Fibroblast of pulmonary artery (primary cell): ENCODE measurements at places on chromosomes 1 and 21.

GRCh38 chr1:3443807-3444206, 10.7 kb upstream of the ARHGEF16 start:
- no peak for DNase-seq

DNA sequence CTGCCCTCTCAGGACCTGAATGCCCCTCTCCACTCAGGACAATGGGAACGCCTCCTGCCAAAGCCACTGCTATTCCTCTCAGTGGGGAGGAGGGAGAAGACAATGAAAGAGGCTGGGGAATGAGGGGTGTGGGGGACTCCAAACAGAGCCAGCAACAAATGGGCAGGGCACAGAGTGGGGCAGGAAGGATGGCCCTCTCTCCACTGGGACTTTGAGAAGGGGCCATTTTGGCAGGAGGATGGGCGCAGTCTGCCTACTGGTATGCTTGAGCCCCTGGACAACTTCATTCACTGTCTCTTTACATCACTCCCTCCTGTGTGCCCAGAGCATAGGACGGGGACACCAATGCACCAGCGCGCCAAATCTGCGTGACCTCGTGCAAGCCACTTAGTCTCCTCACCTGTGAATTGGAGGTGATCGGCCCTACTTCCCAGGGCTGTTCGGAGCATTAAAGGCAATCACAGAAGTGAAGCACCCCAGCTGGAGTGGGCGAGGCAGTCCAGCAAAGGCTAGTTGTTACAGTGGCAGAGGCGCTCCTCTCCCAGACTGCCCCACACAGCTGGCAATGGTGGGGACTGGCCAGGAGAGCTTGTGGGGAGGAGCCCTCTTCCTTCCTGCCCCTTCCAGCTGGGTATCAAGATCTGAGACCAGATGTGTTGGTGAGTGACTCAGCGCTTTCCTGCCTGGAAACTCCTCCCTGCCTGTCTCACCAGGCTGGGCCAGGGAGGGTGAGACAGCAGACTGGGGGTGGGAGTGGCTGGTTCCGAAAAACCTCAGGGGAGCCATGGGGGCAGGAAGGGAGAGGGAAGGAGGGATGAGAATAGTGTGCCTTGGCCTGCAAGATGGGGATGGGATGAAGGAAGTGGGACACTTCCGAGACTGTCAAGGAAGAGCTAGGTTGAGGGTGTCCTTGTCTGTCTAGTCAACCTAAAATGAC, 22.4 kb upstream of the SYNC start:
- DNase-seq, result peak; percentile 93

- DNase-seq, result no peak
These were observed 464.2 kb downstream of the DISC1 start for GRCh38 chr1:232090816-232091215.

DNA sequence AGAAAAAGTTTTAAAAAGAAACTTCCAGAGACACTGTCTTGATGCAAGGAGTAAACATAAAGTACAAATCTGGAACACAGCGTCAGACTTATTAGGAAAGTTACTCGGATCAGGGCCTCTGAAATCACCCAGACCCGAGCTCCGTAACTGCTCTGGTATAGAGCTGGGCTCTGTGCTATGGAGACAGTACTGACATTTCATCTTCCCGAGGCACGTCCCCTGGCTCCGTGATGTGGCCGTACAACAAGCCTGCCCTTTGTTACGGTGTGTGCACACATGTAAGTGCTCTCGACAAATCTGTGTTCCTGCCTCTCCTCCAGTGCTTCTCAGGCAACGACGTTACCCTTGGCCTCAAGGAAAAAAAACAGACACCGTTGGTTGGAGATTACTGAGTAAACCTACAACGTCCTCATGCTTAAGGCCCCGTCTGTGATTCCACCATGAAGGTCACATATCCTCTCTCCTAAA, 107.0 kb upstream of the IRF2BP2 start:
- DNase-seq, result no peak

DNA sequence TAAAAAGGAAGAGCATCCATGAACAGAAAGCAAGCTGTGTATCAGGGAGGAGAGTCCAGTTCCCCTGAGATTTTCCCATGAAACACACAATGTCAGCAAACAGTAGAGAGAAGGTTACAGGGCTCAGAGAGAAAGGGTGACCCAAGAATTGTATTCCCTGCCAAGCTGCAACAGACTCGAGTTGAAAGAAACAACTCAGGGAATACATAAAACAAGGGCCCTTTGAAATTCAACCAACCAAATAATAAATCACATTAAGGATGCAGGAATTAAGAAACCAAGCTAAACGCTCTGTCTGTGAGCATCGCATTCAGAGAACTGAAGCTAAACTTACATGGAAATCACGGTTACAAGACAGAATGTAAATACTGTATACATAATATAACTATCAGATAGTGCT, 20.2 kb downstream of the S100A16 start:
- DNase-seq, result no peak

GRCh38 chr1:155996166-155996565, 17.8 kb upstream of the ARHGEF2 start:
- DNase-seq, result no peak

DNA sequence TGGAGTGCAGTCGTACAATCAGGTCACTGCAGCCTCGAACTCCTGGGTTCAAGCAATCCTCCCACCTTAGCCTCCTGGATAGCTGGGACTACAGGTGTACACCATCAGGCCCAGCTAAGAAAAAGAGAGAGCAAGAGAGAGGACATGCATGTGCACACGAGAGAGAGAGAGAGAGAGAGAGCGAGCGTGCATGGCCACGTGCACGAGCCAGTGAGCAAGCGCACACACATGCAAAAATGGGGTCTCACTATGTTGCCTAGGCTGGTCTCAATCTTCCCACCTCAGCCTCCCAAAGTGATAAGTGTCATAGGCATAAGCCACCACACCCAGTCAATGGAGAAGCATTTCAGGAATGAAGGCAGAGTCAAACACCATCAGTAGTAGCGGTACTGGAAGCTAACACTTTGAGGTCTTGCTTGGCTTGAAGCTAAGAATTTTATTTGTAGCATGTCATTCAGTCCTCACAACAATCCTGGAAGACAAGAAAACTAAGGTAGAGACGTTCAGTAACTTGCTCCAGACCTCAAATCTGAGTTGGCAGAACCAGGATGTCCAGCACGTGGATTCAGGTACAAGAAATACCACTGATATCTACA, 14.5 kb downstream of the GNB1 start:
- no peak for DNase-seq

DNA sequence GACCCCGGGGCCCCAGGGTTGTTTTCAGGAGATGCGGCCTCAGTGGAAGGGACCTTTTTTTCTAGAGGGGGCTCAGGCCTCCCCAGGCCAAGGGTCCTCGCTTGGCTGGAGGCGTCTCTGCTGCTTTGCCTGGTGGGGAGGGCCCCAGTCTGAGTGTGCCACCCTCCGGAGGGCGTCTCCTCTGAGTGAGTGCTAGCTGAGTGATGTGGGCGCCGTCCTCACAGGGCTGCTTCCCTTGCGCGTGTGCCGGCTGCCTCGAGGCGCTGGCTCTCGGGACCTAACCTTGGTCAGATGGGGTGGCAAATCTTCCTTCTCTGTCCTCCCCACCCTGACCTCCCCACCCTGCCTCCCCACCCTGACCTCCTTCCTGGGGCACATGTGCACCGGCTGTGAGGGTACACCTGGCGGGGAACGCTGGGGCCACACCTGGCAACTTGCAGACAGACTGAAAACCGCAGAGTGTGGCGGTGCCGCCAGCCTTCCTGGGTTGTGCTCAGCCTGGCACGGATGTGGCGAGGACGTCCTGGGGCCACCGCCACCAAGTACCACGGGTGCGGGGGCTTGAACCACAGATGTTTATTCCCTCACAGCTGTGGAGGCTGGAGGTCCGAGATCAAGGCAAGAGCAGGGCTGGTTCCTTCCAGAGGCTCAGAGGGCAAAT, 93.0 kb upstream of the TTC34 start:
- DNase-seq, result no peak

DNA sequence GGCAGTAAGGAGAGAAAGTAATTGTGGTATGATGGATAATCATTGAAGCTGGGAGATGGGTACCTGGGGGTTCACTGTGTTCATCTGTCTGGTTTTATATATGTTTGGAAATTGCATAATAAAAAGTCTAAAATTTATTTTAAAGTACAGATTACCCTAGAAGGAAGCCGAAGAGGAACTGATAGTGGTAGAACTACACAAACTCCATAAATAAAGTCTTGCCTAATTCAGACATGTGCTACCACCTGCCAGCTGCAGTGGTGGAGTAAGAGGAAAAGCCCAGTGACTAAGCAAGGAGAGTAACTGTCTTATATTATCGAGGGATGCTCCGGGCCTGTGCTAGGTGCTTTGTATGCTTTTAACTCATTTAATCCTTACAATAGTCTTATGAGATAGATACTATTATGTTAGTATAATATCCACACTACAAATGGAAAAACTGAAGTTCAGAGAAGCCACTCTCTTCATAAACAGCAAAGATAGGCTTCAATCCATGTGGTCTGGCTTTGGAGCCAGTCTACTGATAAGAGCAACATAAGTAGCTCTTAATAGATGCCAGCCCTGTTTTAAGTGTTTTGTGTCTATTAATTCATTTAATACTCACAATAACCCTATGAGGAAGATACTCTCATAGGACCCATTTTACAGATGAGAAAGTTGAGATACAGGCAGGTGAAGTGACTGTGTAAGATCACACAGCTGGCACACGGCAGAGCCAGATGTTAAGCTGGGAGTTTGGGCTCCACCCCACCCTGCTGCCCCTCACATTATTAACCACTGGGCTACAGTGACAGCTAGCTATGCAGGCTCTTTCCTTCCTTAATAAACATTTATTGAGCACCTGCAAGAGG, 56.8 kb upstream of the HNRNPU start:
- DNase-seq, result peak; percentile 10

DNA sequence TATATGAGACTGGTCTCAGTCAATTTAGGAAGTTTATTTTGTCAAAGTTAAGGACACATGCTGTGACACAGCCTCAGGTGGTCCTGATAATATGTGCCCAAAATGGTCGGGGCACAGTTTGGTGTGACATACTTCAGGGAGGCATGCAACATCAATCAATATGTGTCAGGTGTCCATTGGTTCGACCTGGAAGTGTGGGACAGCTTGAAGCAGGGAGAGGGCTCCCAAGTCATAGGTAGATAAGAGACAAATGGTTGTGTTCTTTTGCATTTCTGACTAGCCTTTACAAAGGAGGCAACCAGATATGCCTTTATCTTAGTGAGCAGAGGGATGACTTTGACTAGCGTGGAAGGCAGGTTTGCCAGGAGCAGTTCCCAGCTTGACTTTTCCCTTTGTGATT, 4.5 kb upstream of the ERVH48-1 start:
- no peak for DNase-seq

DNA sequence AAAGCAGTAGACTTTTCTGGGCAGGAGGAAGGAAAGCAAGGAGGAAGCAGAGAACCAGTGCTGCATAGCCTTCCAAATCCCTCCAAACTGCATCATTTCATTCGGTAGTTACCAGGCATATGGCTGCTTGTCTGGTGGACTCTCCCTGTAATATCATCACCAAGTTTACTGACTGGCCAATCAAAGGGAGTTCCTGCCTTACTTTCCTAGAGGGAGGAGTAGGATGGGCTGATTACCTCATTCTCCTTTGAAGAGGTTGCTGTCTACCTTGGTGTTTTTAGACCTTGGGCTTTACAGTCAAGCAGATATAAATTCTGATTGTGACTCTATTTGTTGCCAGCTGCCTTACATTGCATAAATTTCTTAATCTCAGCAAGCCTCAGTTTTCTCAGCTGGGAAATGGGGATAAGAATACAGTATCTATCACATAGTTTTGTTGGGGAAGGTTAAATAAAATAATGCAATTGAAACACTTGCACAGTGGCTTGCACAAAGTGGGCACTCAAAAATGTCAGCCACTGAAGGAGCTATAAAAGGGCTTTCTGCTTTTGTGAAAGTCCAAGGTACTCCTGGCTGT, 297.3 kb upstream of the PROX1 start:
- DNase-seq, result no peak

DNA sequence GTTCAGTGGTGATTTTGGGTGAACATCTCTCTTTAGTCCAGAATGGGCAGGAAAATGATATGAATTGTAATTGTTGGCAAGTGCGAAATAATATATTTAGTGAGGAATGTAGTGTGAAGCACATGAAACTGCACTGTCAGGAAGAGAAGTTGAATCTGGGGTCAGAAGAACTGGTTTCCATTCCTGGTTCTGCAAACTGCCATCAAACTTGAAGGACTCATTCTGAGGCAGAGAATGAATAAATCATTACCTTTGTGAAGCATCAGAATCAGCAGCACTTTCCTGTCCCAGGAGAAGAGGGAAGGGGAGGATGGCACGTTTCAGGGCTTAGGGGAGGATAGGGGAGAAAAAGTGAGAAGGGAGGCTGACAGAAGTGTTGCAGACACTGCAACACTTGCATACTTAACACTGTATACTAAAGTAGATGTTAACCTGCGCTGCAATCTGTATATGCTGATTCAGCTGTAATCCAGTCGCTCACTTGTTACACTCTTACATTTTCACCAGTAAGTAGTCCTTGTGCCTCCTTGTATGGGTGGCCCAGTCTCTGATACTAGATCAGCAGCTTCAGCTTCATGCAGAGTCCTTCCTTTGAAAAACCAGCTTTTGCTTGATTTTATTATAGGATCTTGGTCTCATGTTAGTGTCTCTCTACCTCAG, 10.5 kb upstream of the RPTN start:
- DNase-seq, result no peak

- no peak for DNase-seq
These were observed 290.0 kb upstream of the KAZN start for GRCh38 chr1:14308460-14308859.

GRCh38 chr1:84573967-84574842, at the start of gene CTBS:
Gene CTBS, minus strand, starts transcription at chr1:84574440. Its CDS starts 25 bp downstream, at chr1:84574415.
- DNase-seq, result peak; percentile 87

GRCh38 chr1:156750711-156751450, 594 bp downstream of the HDGF start:
- DNase-seq, result no peak

DNA sequence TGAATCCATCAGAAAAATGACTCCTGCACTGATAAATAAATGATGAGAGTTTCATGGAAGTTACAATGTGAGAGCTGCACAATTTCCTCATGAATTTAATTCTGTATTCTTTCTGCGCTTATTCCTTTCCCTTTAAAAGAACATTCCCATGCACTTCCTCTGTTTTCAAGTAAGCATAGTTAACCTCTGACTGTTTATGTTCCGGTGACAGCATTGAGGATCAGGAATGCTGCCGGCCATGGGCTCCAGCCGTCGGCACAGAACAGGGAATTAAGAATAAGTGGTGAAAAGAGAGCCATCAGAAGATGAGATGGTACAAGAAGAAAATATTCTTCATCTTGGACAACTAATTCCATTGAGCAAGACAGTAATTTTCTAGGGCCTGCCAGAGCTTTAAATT, 65.3 kb downstream of the SUSD4 start:
- DNase-seq, result peak; percentile 10

- no peak for DNase-seq
These were observed 1.5 kb downstream of the L1TD1 start for GRCh38 chr1:62196086-62196690.

GRCh38 chr1:60169206-60169605, 95.6 kb upstream of the C1orf87 start:
- peak; percentile 28 for DNase-seq

GRCh38 chr1:52551507-52552235, 1.2 kb downstream of the TUT4 start:
- DNase-seq, result peak; percentile 52
